ENCODE measurements at places on chromosomes 12 and 14.

GRCh38 chr14:60051721-60052221, 40.0 kb upstream of the PCNX4 start:
- peak; percentile 67 for DNase-seq

- no peak for DNase-seq
Observed at GRCh38 chr14:104782808-104783139, 12.8 kb downstream of the AKT1 start.

GRCh38 chr12:70692681-70693288, 55.6 kb upstream of the PTPRB start:
- peak; percentile 40 for DNase-seq

DNA sequence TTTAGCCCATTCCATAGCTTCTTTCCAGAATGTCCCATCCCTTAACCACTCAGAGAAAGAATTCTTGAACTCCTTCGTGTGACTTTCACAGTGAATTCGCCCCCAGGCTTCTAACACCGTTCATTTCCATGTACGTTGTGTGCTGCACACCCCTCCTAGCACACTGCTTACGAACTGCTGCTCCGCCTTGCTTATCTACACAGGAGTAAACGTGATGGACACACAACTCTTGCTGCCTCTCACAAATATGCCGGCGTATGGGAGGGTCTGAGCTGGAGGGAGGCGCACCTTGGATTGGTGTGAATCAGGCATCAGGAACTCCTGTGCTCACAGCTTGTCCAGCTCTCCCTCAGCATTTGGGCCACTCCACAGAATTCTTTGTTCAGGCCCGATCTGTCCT, 3.9 kb upstream of the ADGRD1 start:
- DNase-seq: no peak

DNA sequence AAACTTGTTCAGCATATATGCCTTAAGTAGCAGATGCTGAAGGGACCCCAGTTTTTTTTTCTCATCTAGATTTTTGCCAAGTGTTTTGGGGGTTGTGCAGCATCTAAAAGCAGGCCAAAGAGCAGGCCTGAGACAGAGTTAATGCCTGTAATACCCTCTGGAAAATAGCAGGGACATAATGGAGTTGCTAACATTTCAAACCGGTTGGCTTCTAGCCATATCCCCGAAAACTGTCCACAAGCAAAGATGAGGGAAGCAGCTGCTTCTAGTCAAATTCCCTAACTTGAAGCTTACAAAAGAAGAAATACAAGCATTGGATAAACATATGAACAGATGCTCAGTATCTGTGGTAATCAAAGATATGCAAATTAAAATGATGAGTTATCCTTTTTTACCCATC, 52.1 kb upstream of the AEBP2 start:
- no peak for DNase-seq

DNA sequence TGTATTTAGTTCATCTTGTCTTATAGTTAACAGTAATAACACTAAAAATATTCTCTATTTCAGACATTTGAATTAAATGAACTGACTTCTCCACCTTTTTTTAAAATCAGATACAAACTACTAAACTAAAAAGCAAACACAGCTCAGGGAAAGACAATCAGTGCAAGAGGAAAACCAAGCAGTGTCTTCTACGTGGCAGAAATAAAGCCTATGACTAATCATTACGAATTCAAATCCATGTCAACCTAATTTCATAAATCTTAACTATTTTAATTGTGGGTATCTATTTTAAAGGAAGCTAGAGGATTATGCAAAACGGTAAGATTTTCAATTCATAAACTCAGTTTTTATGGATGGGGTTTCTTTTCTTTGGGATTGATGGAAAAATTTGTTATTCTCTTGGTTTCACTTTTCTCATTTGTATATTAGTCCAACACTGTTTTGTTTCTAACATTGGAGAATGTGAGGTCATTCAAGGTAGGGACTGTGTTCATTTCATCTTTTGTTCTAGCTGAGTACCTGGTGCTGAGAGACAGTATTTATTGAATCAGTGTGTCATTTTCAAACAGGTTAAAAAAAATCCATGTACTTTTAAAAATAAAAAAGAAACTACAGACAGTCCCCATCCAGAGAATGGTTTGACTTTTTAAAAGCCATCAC, 12.8 kb upstream of the PALS1 start:
- peak; percentile 13 for DNase-seq

DNA sequence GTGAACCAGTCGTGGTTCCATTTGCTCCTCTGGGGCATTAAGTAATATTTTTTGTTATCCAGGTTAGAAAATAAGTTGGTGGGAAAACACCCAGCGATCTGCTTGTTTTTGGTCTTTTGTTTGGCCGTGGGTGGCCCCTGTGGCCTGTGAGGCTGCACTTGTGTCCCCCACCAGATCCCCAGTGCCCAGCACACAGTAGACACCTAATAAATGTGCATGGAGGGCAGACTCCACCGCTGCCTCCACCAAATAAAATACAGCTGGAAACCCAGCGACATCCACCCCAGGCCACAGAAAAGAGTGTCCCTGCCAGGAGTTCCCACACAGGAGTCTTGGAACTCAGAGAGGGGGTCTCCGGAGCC, 8.3 kb upstream of the PPP1R13B start:
- DNase-seq: no peak

DNA sequence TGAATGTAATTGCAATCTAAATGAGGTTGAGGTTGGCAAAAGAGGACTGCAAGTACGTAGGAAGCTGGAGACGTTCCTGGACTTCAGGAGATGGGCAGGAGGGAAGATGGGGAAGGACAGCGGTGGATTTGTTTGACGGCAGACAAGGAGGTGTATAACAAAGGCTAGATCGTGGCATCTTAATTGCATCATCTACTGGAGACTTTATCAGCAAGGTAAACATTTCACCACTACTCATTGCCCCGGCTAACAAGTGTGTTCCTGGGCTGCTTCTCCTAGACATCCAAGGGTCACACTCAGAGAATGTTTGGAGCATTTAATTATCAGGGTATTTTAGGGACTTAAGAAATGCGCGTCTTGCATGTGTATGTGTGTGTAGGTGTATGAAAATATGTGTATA, 128.5 kb downstream of the KCNK10 start:
- no peak for DNase-seq

- no peak for DNase-seq
Observed at GRCh38 chr12:101806265-101806664, 24.5 kb downstream of the GNPTAB start.

- DNase-seq: no peak
Observed at GRCh38 chr12:32893043-32893442, 3.5 kb downstream of the PKP2 start.

GRCh38 chr12:109875572-109876131, 4.7 kb downstream of the GLTP start:
- no peak for DNase-seq

- DNase-seq: peak; percentile 39
Observed at GRCh38 chr14:101731187-101732080, 30.1 kb upstream of the PPP2R5C start.

DNA sequence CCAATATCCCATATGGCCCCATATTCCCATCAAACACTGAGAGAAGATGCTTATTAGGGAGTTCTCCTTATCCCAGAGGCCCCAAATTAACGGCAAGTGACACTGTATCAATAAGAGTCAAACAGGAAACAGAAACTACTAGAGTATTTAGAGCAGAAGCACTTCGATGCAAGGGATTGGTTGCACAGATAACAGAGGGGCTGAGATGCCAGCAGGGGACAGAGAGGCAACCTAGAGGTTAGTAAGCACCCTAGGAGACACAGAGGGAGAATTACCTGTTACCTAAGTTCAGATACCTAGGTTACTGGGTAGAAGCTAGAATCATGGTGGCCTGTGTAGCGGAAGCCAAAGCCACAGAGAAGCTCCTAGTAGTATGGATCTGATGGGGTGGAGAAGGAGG, 2.9 kb downstream of the HEBP1 start:
- DNase-seq: no peak

- no peak for DNase-seq
Observed at GRCh38 chr14:57928732-57929131, 62.8 kb upstream of the SLC35F4 start.

DNA sequence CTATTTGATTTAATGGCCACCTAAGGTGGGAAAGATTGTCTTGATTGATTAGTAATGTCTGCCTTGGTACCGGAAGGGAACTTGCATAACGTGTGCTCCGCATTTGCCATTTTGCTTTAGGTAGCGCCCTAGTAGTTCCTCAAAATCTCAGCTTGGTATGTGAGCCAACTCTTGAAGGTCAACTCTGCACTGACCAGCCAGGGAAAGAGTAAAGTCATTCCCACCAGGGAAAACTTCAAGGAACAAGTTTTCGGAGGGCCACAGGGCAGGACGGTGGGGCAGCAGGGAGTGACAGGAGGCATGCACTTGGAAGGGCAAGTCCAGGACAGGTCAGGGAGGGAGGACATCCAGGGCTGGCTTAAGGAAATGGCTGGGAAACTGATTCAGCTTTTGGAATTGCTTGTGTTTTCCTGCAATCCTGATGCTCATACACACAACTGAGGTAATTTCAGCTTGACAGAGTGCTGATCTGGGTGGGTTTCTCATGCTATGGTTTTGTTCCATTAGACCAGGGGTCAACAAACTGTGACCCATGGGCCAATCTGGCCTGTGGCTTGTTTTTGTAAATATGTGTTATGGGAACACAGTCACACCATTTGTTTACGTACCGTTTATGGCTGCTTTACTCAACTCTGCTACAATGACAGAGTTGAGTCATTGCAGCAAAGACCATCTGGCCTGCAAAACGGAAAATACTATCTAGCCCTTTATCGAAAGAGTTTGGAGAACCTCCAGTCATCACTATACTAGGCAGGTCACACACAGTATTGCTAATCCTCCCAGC, 184.5 kb downstream of the RBM19 start:
- DNase-seq: no peak

- no peak for DNase-seq
Observed at GRCh38 chr12:112239881-112240280, 114.5 kb downstream of the TRAFD1 start.

DNA sequence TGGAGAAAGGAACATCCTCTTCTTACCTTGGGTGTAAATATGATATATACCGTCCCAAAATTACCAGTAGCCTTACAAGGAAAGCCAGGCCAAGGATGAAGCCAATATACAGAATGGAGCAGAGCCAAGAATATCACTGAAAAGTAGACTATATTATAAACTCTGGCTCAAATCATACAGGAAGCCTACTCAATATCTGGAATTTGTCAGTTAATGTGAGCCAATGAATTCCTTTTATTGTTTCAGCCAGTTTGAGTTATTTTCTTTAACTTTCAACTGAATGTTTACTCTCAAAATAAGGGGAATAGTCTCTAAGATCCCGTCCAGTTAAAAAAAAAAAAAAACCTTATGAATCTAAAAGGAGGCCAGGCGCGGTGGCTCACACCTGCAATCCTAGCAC, 9.8 kb upstream of the DENND5B start:
- no peak for DNase-seq

DNA sequence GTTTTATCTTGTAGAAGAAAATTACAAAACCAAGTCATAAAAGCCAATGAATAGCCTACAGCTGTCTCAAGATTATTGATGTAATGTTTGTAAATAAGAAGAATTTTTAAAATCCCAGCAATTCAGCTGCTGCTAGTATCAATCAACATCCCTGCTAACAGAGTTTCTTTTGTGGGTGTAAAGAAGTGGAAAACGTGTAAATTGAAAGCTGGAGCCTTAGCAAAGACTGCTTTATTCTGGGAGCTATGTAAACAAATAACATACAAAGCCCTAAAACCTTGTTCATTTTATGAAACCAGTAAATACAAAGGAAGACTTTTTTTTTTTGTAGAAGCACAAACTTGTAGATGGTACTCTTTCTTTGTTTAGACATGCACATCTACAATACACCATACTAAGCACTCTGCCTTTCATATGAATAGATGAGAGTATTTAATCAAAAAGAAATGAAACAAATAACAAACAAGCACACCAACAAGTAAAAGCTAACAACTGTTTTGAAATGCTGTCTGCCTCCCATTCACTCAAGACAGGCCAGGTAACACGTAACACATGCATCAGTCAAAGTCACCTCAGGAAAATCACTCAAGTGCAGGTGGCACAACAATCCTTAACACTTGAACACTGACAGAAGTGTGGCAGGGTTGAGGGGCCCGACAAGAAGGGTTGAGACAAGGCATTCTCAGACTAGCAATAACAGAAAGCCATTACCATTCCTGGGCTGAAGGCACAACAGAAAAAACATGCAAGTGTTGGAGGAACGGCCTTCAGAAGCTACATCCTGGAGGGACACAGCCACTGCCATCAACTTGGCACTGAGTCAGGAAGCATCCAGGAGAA, 1364.0 kb upstream of the SEL1L start:
- no peak for DNase-seq

- DNase-seq: no peak
Observed at GRCh38 chr14:42229976-42230375, 623.3 kb downstream of the LRFN5 start.

- peak; percentile 81 for DNase-seq
Observed at GRCh38 chr12:65430571-65431306, 152.3 kb downstream of the MSRB3 start.

Data from fibroblast of skin of abdomen (primary cell).